NCI-H1436 treated with DMSO at 0.1 percent for 48 hours (cell line): ENCODE measurements at places on chromosomes 13 and 19.

DNA sequence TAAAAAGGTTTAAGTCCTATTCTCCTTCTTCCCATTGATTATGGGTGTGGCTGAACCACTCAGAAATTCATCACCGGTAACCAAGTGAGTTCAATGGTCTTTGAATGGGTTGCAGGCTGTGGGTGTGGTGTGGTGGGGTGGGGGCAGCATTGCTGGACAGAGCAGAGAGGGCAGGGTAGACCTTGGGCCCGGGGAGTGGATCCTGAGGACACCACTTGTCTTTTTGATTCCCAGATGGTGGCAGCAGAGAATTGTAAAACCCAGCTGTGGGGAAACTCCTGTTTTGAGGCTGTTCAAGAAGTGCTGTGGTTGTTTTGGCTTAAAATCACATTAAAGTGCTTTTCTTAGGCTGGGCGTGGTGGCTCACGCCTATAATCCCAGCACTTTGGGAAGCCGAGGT, 45.8 kb upstream of the RGCC start:
- no peak for DNase-seq

GRCh38 chr13:89393758-89394304, 1722.7 kb downstream of the SLITRK5 start:
- DNase-seq: no peak

DNA sequence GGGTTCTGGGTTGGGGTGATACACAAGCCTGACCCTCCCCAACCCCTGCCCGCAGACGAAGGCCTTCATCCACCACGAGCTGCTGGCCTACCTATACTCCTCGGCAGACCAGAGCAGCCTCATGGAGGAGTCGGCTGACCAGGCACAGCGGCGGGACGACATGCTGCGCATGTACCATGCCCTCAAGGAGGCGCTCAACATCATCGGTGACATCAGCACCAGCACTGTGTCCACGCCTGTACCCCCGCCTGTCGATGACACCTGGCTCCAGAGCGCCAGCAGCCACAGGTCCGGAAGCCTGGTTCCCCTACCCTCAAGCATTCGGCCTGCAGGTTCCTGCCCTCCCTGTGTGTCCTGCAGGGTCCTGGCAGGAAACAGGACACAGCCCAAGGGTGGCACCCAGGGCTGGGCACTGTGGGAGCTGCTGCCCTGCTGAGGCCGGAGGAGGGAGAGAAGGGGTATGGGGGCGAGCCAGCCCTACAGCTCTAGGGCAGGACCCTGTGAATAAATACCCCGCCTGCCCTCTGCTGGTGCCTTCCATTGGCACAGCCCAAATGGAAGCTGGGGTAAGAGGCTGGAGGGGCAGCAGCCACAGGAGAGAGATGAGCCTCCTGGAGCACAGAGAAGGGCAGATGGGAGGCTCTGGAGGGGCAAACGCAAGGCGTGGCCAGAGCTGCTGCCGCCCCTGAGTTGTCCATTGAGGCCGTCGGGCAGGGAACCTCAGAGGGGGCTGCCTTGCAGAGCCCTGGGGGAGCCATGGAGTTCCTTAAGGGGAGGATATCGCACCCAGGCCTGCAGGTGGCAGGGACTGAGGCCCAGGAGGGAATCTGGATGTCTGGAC, 6.8 kb downstream of the TMED1 start:
- no peak for DNase-seq

- no peak for DNase-seq
Measured at GRCh38 chr13:111908361-111908760, 158.6 kb upstream of the SOX1 start.

- no peak for DNase-seq
Measured at GRCh38 chr13:82614086-82614485, 1268.2 kb downstream of the SLITRK1 start.
